ENCODE measurements at places on chromosomes 5 and 9. TPM values are rescaled to one million over a fixed set of nuclear protein-coding genes. Genes with fewer than 3 reads are reported as not detected.
A peak's percentile ranks its signal among the peaks of the same experiment; 100 is the strongest.

The ANKRD20A1 gene
- 0.77 TPM for total RNA-seq

The SPOCK1 gene
- total RNA-seq: 26.0 TPM

The ZDHHC11B gene
- total RNA-seq: 8.6 TPM

The HRCT1 gene
- not detected for total RNA-seq

The TMEM171 gene
- 4.8 TPM for total RNA-seq

The ZNF354C gene
- 1.9 TPM for total RNA-seq

The PPP2CA gene
- total RNA-seq: 123 TPM

The MUSK gene
- total RNA-seq: not detected

The BTNL3 gene
- not detected for total RNA-seq

The IFNK gene
- not detected for total RNA-seq

The FOXD4L4 gene
- not detected for total RNA-seq

The CDKN2B-AS1 gene
- not detected for total RNA-seq

The PAEP gene
- 41.1 TPM for total RNA-seq

The TICAM2 gene
- 0.08 TPM for total RNA-seq

The AJM1 gene
- 1.2 TPM for total RNA-seq

The OR1J2 gene
- total RNA-seq: not detected

The DMRT3 gene
- not detected for total RNA-seq

The LHX6 gene
- 2.4 TPM for total RNA-seq

The SSNA1 gene
- 60.9 TPM for total RNA-seq

DNA sequence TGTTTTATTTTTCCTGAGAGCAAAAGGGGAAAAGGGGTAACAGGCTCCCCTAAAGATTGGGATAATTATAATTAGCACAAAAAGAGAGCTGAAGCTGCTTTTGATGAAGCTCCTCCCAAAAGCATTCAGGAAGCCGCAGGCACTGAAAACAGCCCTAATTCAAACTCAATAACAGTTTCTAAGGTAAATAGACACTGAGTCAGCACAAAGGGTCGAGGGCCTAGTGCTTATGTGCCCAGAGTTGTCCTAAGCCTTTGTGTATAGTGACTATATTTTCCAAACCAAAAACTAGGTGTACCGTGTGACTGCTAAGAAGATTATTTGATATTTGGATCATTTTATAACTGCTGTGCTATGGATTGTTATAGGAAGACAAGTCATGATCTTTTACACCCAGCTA is 67.7 kb downstream of the HMHB1 start:
- DNase-seq: no peak

DNA sequence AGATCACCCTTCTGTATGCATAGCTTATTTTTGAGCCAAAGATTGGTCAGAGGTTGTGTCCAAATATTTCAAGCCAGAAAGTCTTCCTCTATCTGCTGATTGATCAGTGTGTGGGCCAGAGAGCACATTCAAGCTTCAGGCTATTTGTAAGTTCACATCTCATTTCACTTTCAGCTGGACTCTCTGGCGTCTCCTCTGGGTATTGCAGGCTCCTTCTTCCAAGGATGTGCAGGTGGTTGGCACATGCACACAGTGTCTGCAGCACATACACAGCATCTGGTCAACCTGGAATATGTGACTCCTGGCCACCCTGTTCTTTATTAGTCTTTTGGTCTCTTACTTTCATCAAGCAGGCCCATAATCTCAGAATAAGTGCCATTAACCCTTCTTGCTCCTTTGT is 516.1 kb downstream of the ANXA1 start:
- peak; percentile 60 for DNase-seq

DNA sequence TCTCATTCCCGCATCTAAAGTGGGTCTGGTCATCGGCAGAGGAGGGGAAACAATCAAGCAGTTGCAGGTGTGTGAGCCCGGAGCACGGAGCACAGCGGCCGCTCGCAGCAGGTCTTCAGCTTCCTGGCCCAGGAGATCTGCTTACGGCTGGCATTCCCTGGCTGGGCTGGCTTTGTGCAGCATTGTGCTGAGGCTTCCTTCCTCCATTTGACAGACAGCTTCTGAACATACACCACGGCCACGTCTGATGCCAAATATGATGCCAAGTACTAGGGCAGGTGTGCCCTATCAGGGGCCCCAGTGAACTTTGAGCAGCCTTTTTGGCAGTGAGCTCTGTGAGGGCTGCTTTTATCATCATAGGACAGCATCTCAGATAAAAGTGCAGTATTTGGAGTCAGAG is 37.1 kb downstream of the FUBP3 start:
- no peak for DNase-seq

DNA sequence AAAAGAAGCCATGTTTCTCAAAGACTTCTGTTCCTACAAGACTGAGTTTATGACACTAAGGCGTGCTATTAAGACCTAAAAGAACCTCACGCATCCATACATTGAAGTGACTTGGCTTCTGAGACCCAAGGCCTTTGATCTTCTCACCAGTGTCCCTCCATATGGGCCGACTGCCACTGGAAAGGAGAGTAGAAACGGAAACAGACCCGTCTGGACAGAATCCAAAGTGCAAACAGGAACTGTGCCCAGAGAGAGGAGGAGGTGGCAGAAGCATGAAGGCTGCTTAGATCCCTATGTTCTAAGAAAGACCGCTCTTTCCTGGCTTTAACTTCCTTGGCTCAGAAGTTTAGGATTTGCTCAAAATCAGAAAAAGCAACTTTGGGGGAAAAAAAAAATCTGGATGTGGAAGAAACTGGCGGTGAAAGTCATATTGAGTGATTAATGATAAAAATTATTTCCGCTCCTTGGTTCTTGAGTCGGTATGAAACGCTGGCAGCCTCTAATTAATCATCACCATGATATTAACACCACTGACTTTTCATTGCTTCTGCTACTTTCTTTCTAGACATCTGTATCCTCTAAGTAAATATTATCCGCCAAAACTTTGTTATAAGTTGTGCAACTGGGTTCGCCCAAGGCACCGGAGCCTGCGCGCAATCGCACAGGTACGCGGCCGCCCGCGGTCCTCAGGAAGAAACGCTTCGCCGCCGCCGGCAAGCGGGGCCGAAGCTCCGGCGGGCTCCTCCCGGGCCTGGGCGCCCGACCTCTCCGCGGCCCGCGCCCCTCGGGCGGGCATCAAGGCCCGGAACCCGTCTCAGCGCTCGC is 726 bp downstream of the DAP start:
- peak; percentile 57 for DNase-seq

DNA sequence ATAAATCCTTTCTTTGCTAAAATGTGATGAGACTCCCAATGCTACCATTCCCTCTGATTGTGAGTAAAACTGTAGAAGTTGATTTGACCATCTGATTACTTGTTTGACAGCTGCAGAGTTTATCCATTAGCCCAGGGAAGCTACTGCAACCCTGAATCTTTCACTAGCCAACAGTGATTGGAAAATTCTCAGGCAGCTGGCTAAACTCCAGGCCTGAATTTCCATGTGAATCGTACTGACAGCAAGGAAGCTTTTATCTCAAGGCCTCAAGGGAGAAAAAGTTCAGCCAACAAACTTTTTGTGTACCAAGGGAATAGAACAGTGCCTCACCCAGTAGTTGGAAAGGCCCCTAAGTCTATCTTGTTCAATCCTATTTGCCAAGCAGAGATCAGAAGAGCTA is 246.7 kb upstream of the TRPM3 start:
- no peak for DNase-seq

GRCh38 chr9:25864509-25864908 is 186.3 kb upstream of the TUSC1 start:
- DNase-seq: no peak

DNA sequence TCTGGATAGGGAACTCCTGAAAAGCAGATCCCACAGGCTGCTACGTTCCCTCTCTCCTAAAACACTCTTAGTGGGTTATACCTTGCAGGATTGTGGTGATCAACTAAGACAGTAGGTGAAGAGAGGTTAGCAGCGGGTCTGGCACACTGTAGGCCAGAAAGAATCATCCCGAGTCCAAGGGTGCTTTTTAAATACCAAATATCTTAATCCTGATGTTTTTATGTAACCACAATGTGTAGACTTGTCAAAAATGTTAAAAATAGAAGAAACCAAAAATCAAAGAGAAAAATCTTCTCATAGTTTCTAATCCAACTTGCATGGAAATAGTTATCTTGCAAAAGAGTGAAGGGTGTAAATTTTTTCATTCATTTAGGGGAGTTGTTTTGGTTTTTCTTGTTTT is 52.3 kb upstream of the IFNK start:
- DNase-seq: no peak

GRCh38 chr9:122337556-122337929 is 33.3 kb upstream of the PTGS1 start:
- no peak for DNase-seq

- DNase-seq: no peak
Measured at GRCh38 chr5:171989946-171990712, 16.3 kb downstream of the FBXW11 start.

GRCh38 chr5:139694556-139695177 is 46.5 kb downstream of the CXXC5 start:
- no peak for DNase-seq

GRCh38 chr5:1634337-1634661 is 110.5 kb upstream of the LPCAT1 start:
- DNase-seq: no peak

GRCh38 chr5:168482361-168482760 is 3.9 kb upstream of the RARS1 start:
- DNase-seq: no peak

- no peak for DNase-seq
Measured at GRCh38 chr5:66929995-66930394, 266.6 kb downstream of the CD180 start.

- no peak for DNase-seq
Measured at GRCh38 chr5:171615705-171616640, 169.6 kb upstream of the SMIM23 start.

GRCh38 chr5:1515311-1515920 is 8.3 kb downstream of the LPCAT1 start:
- no peak for DNase-seq

GRCh38 chr5:24693609-24694008 is 48.8 kb upstream of the CDH10 start:
- no peak for DNase-seq

GRCh38 chr9:124779368-124780059 is 2.6 kb downstream of the OLFML2A start:
- no peak for DNase-seq

DNA sequence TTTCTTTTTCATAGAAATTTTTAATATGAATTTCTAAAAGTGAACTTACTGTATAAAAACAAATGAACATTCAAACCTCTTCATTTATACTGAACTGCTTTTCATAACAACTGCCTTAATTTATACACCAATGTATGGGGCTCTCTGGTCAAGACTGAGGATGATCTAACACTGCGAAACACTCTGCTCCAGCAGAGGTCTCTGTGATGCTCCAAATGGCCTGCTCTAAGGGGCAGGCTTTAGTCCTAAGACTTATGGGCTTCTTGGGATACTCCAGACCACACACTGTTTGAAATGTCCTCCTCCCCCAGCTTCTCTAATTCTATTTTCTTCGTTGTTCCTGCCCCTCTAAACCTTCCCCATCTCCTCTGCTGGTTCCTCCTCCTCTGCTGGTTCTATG is 58.5 kb downstream of the LIFR start:
- peak; percentile 69 for DNase-seq

GRCh38 chr5:59354274-59354673 is 539.3 kb downstream of the PDE4D start:
- DNase-seq: no peak

GRCh38 chr5:81506378-81506777 is 112.4 kb upstream of the ACOT12 start:
- DNase-seq: no peak

DNA sequence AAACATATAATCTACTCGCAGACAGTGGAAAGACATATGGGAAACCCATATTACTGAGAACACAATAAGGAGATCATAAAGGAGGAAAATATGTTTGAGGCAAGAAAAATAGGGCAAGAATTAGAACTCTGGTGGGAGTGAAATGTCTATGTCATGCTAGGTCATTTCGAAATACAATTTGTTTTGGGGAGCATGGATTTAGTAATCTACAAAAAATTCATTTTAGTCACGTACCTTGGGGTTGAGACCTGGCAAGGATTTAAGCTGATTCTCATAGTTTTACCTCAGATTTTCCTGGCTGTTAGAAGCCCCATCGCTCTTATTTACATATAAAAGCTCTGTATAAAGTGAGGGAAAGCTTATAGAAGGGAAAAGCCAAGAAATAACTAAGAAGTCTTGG is 11.5 kb upstream of the CSNK1G3 start:
- no peak for DNase-seq

- DNase-seq: peak; percentile 78
Measured at GRCh38 chr5:112757468-112758208, 20.0 kb downstream of the APC start.

GRCh38 chr5:85538362-85538761 is 1079.4 kb upstream of the COX7C start:
- DNase-seq: no peak

GRCh38 chr9:35225677-35226076 is 63.9 kb downstream of the UNC13B start:
- no peak for DNase-seq

DNA sequence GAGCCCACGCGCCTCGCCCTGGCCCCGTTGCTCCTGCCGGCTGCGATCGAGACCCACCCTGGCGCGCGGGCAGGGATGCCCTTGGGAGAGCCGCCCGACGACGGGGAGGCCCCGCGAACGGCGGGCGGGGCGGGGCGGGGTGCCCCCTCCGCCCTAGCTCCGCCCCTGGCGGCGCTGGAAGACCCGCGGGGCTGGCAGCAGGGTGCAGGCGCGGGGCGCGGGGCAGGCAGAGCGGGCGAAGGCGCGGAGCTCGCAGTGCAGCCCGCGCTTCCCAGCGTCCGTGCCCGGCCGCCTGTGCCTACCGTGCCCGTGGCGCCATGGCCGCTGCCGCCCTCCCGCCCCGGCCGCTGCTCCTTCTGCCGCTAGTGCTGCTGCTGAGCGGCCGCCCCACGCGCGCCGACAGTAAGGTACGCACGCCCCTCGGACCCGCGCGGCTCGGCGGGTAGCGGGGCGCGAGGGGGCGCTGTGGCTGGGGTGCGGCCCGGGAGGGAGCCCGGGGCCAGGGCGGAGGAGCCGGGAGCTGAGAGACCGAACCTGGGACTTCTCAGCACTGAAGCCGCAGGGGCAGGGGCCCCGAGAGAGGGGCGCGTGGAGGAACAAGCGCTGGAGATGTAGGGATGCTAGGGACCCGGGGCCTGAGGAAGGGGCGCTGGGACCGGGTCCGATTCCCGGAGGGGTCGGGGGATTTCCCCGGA is at the start of gene OLFML2A:
Gene OLFML2A, plus strand, starts transcription at position 180 of the 695 bp plus-strand sequence. Its CDS starts 138 bp downstream, at position 318.
- DNase-seq: no peak

- no peak for DNase-seq
Measured at GRCh38 chr9:135320943-135321342, 158.6 kb upstream of the PPP1R26 start.

DNA sequence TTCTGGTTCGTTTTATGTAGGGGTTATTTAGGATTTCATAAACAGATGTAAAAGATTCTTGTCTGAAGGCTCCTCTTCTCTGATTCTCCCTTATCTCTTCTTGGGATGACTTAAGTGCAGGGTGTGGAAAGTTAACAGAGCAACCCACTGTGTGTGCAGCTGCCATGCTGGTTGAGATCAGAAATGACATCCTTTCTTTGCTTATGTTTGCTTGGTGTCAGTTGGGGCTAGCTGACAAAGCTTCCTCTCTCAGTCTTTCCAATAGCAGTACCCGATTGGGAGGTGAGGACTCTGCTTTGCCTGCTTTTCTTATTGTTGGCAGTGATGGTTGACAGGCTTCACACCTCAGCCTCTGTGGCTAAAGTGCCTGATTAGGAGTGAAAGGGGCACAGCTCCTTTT is 26.5 kb downstream of the OGN start:
- no peak for DNase-seq

- DNase-seq: peak; percentile 12
Measured at GRCh38 chr5:61342071-61342501, 10.0 kb downstream of the ZSWIM6 start.

Measured in SK-MEL-5 (cell line).